ENCODE measurements at places on chromosomes 4 and X.

- DNase-seq = no peak
Observed at GRCh38 chr4:186584912-186585311, 29.5 kb upstream of the MTNR1A start.

DNA sequence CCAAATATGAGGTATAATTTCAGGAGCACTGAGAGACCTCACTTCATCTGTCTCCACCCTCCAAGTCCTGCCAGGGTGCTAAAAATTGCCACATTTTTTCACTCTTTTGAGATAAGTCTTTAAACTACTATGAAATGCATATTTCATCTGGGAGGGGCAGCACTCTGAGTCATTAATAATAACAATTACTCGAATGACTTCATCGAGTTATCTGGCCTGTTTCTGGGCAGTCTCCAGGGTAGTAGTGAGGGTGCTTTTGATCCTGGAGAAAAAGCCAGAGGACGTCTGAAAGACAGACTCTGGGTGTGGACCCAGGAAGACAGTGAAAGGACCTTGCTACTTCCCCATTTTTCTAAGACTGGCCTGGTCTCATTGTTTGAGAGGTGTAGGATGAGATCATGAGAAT is 42.3 kb upstream of the SRD5A3 start:
- no peak for DNase-seq

- DNase-seq = no peak
Observed at GRCh38 chrX:72297953-72298730, 7.6 kb downstream of the CITED1 start.

DNA sequence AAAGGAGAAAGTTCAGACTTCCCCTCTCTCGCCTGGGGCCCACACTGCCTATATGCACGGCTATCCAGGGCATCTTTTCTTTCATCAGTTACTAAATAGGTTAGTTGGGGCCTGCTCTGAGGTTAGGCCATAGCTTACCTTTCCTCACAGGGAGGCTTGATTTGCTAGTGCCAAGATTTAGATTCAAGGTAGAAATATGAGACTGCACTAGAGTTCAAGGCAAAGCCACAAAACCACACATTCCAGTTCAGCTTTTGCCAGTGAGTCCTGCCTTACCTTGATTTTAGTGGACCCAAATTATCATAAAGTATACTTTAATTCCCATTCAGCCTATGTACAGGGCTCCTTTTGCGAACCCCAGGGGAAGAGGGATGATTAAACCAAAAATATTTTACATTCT is 762.8 kb downstream of the PDHA2 start:
- no peak for DNase-seq

DNA sequence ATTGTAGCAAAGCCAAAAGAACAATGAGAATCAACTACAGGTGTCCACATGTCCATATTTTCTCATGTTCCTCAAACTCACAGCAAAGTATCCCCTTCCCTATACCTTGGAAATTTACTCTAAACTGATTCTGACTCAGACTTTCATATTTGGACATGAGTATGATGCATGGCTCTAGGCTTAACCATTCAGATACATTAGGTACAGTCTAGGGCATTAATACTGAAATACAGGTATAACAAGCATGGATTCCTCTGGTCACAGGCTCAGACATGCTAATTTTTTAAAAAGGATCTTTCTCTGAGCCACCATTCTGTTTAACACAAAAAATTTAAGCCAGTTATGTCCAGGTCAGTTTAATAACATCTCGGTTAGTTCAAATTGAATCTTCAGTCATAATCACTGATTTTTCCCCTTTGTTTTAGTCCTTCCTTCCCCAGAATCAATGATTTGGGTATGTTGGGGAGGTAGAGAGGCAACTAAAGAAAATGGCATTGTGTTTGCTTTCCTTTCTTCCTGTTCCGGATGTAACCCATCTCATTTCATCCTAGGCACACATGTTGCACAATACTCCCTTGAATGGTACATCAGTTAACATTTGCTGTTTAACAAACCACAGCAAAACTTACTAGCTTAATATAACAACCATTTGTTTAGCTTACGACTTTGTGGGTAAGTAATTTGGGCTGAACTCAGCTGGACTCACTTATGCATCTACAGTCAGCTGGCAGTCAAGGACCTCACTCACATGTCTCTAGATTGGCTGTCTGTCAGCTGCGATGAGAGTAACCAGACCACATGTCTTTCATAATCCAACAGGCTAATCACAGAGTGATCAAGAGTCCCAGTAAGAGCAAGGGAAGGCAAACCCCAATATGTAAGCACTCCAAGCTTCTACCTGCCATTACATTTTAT is 75.3 kb upstream of the GRIA3 start:
- no peak for DNase-seq

DNA sequence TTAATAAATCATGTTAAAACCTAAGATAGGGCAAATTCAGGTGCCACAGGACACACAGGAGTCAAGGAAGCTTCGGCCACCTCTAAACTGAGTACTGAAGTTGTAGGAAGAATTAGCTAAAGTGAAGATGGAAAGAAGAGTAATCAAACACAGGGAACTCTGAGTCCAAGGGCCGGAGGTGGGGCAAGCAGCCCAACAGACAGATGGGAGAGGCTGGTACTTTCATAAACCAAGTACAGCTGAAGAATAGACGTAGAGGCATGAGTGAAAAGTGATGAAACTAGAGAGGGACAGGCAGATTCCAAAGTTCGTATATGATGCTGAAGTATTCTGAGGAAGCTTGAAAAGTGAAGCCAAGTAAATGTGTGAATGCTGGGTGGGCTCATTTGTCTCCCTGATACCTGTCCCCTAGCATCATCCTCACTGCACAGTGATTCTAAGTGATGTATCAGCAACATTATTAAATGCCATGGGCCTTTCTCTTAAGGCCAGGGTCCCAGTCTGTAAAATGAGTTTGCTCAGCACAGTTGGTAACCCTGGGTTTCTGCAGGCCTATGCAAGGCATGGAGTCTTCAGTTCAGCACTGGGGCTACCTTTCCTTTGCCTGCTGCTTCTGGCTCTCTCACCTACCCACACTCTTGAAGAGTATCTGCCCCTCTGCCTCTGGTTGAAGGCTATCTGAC is 203.3 kb downstream of the NR3C2 start:
- no peak for DNase-seq

DNA sequence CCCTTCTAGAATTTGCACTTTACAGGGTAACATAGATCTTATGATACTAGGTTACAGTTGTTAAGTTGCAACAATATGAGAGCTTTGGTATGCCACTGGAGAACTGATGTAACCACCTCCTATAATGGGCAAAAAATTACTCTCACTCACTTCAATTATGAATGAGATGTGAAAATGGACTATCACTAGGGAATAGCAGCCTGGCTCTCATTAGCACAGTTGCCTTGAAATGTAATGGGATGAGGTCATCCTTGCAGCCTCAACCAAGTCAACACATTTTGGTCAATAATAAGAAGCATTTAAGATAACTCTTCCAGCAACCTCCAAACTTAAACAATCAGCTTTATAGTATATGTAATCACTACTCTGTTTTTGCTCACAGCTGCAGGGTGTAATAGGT is 69.4 kb downstream of the TBC1D9 start:
- DNase-seq = no peak

GRCh38 chrX:9903146-9903545 is 64.0 kb upstream of the CLDN34 start:
- DNase-seq = no peak

- DNase-seq = no peak
Observed at GRCh38 chr4:8201321-8201781, 2.3 kb downstream of the SH3TC1 start.

DNA sequence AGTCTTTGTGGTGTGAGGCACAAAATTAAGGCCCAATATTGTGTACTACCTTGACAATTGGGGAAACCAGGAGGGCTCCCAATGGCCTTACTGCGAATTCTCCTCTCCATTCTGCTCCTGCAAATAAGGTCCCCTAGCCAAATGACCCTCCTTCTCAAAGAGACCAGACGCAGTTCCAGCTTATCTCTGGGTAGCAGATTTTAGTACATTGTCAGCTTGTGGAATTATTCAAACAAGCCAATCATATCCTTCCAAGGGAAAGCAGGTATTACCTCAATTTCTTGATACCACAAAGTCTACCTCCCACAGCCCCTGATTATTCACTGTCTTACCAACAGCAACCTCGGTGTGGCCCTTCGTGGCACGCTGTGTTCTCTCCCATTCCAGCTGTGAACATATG is 7.8 kb upstream of the ZBTB33 start:
- DNase-seq = no peak

- DNase-seq = no peak
Observed at GRCh38 chr4:150501009-150501727, 80.8 kb upstream of the MAB21L2 start.

GRCh38 chr4:85828027-85828890 is 353.3 kb downstream of the ARHGAP24 start:
- no peak for DNase-seq

- no peak for DNase-seq
Observed at GRCh38 chr4:159191989-159192388, 89.1 kb downstream of the RAPGEF2 start.

- DNase-seq = no peak
Observed at GRCh38 chrX:18179446-18179845, 41.2 kb downstream of the BEND2 start.

DNA sequence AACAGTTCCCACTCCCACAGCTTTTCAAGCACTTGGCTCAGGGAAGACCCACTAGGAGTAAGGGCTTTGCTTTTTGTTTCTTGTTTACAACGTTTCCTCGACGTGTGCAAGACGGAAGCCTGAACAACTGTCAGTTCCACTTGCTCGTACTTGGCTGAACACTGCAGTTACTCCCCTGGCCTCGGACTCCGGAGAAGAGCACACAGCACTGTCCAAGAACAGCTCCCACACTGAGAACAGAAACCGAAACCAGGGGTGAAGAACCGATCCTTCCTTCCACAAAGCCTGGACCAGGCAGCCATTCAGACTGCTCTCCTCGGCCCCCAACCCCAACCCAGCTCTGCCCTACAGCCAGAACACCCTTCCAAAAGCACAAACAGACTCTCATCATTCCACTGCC is 25.5 kb downstream of the IRF2 start:
- DNase-seq = peak; percentile 25

GRCh38 chrX:149462849-149463248 is 42.3 kb downstream of the IDS start:
- no peak for DNase-seq

DNA sequence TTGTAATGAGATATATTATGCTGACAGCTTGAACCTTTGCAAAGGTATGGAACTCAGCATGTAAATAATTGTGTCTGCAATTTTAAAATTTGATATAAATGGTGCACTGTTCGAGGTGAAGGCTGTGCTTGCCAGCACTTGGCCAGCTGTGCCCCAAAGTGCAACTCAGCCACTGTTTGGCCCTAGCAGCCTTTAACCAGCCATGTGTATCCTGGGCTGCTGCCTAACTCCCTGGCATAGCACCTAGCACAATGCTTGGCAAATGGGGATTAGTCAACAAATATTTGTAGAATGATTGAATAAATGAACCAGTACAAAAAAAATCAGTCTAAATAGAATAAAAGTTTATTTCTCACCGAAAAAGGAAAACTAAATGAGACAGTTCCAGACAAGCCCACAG is 83.8 kb upstream of the ZIC3 start:
- DNase-seq = no peak

DNA sequence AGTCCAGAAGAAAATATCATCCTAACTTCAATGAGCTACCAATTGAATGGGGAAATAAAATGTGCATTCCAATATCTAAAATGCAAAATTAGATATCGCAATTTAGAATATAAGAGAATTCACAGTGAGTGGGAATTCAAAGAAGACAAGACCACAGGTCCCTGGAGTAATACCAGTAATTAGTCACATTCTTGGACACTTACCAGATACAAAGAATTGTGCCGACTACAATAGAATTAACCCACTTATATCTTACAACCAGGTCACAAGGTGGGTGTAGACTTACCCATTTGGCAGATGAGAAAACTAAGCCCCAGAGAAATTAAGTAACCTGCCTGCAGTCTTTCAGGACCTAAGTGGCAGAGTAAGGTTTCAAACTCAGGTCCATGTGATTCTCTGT is 84.3 kb upstream of the C1QTNF7 start:
- no peak for DNase-seq

DNA sequence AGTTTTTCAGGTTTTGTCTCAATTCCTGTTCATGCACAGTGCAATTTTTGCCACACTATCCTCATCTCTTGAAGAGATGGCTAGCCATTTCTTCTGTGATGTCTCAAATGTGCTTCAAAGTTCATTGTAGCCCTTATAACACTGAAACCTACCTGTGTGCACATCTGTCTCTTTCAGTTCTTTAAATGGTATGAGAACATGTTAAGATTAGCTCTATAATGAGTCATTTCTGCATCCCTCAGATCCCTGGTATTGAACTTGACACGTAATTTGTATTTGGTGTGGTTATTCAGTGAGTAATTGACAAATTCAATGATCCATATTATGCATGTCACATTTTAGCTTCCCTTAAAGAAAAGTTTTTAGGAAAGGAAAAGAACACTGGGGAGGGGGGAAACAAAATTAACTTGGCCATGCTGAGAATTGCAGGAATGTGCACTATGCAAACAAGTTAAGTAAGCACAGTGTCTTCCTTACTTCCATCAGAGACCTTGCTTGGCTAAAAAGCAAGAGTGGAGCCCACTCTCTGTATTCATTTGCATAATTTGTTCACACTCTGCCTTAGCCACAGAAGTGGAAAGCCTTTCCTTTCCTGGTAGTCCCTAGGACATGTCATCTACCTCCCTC is 659.8 kb upstream of the MAGEB2 start:
- no peak for DNase-seq

DNA sequence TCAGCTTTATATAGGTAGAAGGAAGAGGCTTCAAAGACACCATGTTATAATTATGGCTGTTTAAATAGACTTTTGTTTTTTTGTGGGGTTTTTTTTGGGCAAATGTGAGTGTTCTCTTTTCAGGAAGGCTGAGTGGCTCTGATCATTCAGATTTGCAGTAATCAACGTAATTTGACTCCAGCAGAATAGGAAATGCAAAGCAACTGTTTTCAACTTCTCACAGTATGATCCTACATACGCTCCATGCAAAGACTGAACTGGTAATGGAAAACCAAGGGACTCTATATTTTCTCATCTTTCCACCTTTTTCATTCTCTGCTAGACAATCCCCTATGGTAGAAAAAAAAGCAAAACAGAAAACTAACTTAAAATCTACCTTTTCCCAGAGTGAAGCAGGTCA is 10.8 kb downstream of the ADH1B start:
- no peak for DNase-seq

DNA sequence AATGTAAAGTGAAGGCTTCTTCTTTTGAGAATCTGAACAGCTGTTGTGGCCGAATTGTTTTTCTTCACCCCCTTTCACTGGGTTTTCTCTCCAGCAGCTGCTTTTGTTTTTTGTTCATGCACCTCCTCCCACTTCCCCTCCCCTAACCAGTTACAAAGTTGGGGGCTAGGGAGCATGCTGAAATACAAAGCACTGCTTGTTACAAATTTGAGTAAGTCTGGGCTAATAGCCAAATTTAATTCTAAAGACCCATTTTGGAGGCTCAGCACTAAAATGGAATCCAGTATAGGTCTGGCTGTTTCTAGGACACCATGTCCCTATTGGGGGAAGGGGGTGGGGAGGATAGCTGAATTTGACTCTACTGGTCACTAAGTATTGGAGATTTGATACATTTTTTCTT is 89.2 kb upstream of the GPM6B start:
- DNase-seq = peak; percentile 9

GRCh38 chrX:47745416-47745815 is 86.4 kb upstream of the UXT start:
- DNase-seq = no peak

GRCh38 chr4:37757121-37757520 is 69.4 kb upstream of the PGM2 start:
- no peak for DNase-seq

All from occipital lobe (tissue), 3 donors.